ENCODE measurements at places on chromosomes 11 and 22. TPM values are rescaled to one million over a fixed set of nuclear protein-coding genes. Genes with fewer than 3 reads are reported as not detected.

Gene KCNA4
- total RNA-seq, result not detected

Gene CLP1
- 16.1 TPM for total RNA-seq

Gene APIP
- 13.3 TPM for total RNA-seq

DNA sequence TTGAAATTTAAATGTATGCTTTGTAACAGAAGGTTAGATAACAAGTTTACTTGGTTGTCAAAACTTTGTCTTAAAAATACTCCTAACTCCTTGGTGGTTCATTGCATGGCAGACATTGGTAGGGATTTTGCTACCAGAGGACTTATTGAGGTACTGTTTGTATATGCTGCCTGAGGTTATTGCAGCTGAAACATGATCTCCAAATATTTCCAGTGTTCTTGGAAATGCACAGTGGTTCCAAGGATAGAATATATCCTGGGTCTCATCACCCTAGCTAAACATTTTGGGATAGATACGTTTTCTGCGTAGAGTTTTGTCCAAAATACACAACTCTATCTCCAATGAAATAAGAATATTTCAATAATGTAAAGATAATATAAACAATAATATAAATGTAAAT is 109.2 kb downstream of the RAB38 start:
- H3K36me3 ChIP-seq, result no peaks in the 10 kb centered on the region
- H3K4me1 ChIP-seq, result no peaks in the 10 kb centered on the region
- H3K27ac ChIP-seq, result no peak overlapping the region
- H3K27me3 ChIP-seq, result no peaks in the 10 kb centered on the region

GRCh38 chr11:105774899-105775298 is 165.0 kb downstream of the GRIA4 start:
- H3K4me3 ChIP-seq, result no peak overlapping the region
- no peaks in the 10 kb centered on the region for H3K36me3 ChIP-seq
- DNase-seq, result no peak
- no peaks in the 10 kb centered on the region for H3K27me3 ChIP-seq
- H3K4me1 ChIP-seq, result no peaks in the 10 kb centered on the region

Gene MAJIN
- total RNA-seq, result not detected

Gene KRTAP5-1
- total RNA-seq, result not detected

Gene DEUP1
- not detected for total RNA-seq

Gene SLC5A1
- 1,000 TPM for total RNA-seq

GRCh38 chr11:45289369-45289768 is 3.2 kb upstream of the SYT13 start:
- H3K4me3 ChIP-seq, result no peak overlapping the region
- H3K27ac ChIP-seq, result no peak overlapping the region
- no peaks in the 10 kb centered on the region for H3K36me3 ChIP-seq
- H3K4me1 ChIP-seq, result no peaks in the 10 kb centered on the region
- DNase-seq, result no peak
- H3K27me3 ChIP-seq, result no peaks in the 10 kb centered on the region

DNA sequence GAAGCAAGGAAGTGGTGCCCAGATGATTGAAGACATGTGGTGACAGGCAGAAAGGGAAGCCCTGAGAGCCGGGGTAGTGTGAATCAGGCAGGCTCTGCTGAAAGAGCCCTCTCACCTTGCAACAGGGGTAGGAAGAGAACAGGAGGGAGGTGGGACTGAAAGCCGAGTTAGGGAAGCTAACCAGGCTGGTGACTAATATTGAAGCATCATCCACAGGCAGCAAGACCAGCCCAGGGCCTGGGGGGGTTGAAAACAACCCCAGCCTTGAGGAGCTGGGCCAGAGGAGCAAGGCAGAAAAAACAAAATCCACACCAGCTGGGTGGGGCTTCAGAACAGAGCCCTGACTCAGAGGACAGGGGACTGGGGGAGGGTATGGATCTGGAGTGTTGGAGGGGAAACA is 35.0 kb upstream of the CRTAM start:
- no peaks in the 10 kb centered on the region for H3K27me3 ChIP-seq
- no peak overlapping the region for H3K4me3 ChIP-seq
- DNase-seq, result no peak
- no peak overlapping the region for H3K27ac ChIP-seq
- peaks cover 6% of the 10 kb centered on the region for H3K4me1 ChIP-seq
- no peaks in the 10 kb centered on the region for H3K36me3 ChIP-seq

Gene HSCB
- 49.5 TPM for total RNA-seq

DNA sequence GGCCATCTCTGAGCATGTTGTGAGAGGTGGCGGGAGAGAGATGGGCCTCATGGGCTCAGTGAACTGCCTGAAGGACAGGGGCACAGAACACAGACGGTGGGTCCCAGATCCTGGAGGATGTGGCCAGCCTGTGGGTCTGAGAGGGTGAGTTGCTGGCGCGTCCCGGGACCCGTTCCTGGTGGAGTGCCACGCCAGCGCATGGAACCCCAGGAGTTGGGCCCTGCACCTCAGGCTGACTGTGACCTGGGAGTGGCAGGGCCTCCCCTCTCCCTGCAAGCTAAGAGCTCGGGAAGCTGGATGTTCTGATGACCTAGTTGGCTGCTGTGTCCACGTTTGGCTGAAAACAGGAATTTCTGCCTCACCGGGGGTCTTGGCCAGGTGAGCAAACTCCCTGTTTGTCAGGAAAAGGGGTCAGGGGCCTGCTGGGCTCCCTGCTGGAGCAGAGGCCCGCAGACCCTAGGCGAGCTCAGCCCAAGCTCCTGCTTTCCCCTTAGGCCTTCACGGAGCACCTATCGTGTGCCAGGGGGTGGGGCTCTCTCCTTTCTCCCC is 15.0 kb downstream of the LRRC32 start:
- no peak overlapping the region for H3K4me3 ChIP-seq
- DNase-seq, result peak; percentile 40
- no peaks in the 10 kb centered on the region for H3K36me3 ChIP-seq
- no peaks in the 10 kb centered on the region for H3K4me1 ChIP-seq

DNA sequence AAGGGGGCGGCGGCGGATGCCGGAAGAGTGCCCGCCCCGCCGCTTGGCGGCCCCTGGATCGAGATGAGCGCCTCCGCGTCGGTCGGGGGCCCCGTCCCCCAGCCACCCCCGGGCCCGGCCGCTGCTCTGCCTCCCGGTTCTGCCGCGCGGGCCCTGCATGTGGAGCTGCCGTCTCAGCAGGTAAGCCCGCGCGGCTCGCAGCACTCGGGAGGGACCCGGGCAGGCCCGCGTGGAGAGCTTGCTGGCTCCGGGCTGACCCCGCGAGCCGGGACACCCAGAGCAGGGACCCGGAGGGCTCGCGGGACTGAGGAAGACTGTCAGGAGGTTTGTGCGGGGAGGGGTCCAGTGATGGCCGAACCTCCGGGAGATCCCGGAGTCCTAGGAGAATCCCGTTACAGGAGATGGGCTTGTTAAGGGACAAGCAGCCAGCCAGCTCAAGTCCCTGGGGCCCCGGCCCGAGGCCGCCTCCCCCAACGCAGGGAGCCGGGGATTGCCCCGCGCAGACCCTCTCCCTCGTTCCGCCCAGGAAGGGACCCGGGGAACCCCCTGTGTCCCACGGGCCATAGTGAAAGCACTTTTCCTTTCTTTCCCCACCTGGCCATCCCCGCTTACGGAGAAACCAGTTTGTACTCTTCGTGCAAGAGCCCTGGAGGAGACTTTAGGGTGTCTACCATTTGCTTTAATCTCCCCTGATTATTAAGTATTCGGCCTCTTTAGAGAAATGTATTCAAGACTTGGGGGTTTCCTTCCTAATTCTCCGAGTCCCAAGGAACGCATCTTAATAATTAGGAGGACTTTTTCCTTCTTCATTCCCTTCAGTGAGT is 547 bp downstream of the UVRAG start:
- no peaks in the 10 kb centered on the region for H3K4me1 ChIP-seq
- no peaks in the 10 kb centered on the region for H3K36me3 ChIP-seq
- H3K27me3 ChIP-seq, result no peaks in the 10 kb centered on the region
- peak overlapping the region; percentile 97 for H3K4me3 ChIP-seq
- H3K27ac ChIP-seq, result peak overlapping the region; percentile 95
- no peak for DNase-seq

Measured in Peyer's patch (tissue), 4 donors.